ENCODE measurements at places on chromosomes 11 and 22.

DNA sequence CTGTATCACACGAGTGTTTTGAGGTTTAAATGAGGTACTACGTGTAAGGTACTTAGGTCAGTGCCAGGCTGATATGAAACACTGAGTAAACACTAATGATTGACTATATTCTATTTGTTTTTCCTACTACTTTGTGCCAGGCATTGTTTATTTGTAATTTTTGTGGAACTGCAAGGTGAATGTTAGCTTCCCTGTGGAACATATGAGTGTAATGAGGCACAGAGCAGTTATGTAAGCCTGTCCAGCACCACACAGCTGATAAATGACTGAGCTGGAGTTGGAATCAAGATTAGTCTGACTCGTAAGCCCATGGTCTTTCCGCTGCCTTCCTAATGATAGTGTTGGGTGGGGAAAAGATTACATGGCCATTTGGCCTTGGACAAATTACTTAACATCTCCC is 5.9 kb downstream of the SLC37A2 start:
- no peak for DNase-seq

- no peak for DNase-seq
Observed at GRCh38 chr11:124747406-124748099, 4.5 kb downstream of the VSIG2 start.

- no peak for DNase-seq
Observed at GRCh38 chr11:123659311-123659710, 4.9 kb upstream of the SCN3B start.

DNA sequence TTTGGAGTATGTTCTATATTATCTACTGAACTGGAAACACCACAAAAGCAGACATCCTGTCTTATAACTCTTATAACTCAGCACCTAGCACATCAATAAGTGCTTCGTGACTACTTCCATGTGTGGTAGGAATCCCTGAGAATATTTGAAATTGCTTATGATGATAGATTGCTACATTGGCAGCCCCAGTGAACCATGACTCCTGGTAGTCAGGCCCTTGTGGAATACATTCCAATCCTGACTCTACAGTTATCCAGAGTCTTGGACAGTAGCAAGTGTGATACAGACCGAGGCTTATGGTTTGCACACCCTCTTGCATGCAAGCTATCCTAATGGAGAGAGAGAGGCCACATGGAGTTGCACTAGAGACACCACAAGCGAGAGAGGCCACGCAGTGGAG is 59.5 kb upstream of the PHF21A start:
- DNase-seq: no peak

DNA sequence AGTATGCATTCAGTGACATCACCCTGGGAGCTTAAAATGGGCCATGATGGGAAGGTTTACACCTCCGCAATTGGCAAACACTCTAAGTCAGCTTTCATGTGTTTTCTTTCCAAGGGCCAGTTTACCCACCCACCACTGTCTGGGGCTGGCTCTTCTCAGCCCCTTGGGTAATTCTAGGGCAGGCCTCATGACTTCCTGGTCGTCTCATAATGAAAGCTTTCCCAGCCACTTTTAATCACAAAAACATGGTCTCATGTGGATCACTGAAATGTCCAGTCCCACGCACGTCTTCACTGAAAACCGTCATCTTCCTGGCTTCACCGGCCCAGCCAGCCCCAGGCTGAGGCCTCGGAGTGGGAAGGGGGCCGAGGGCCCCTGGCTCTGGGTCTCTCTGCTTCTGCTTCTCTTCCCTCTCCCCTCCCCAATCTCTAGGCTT is 58.5 kb upstream of the ANO1 start:
- DNase-seq: no peak

DNA sequence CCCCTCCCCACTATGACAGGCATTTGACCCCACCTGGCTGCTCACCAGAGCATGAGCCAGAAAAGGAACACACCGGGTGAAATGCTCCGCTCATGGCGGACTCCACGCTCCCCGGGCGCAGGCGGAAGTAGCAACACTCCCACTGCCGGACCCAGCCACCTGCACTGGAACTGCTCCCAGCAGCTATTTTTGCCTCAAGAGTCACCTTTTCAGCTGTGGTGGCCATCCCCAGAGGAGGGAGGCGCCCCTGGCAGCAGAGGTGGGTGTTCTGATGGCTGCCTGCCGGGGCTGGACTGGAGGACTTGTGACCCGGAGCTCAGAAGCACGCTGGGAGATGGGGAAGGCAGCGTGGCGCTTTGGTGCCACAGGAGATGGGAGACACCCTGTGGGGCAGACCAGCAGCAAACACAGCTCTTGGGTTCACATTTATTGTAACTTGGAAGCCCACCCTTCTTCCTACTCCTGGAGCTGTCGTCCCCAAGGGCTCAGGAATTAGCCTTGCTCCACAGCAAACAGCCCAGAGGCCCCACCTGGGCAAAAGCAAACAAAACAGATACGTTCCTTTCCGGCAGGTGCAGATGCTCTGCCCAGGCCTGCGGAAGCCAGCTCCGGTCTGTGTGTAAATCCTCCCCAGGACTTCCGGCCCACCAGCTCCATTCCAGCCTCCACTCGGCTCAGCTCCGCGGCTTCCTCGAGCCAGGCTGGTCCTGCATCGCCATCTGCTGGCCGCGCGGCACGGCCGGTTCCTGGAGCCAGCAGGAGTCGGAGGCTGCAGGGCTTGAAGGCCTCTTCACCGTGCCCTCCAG is 3.7 kb downstream of the RPS19BP1 start:
- DNase-seq: peak; percentile 80

GRCh38 chr11:65871811-65872548 is 620 bp downstream of the EFEMP2 start:
- no peak for DNase-seq

DNA sequence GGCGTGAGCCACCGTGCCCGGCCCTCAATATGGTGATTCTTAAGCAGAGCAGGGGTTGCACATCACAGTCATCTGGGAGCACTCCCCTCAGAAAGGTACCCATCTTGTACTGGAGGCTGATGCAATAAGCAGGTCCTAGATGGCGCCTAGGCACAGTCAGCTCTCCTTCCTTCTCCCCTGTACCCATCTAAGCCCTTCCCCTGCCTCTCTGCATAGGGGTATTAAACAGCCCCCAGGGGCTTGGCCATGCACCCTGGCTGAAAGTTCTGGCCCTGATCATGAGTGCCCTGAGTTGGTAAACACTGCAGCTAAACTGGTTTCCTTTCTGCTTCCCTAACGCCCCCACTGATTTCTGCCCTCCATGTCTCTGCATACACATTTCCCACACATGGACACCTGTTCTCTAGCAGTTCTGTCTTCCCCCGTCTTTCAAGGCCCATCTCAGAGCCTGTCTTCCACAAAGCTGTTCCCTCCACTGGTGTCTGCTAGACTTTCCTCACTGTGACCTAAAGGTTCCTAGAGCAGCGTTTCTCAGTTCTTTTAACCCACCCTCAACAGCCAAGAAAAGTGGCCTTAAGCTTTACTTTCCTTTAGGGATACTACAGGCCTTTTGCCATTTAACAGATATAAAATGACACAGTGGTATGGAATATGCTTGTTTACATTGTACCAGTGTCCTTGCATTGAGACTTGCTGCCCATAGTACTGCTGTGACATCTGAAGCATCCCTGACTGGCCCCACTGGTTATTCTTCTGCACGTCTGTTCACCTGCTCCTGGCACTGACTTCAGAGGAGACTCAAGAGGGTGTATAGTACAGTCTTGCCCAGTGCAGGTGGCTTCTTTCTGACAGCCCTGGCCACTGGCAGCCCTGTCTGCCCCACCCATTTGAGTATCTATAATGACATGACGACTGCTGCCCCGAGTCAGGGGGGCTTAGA is 15.6 kb downstream of the UBE2L3 start:
- no peak for DNase-seq

GRCh38 chr11:69245491-69246345 is 48.2 kb upstream of the MYEOV start:
- no peak for DNase-seq

- DNase-seq: no peak
Observed at GRCh38 chr11:11444027-11444803, 91.2 kb upstream of the CSNK2A3 start.

- no peak for DNase-seq
Observed at GRCh38 chr11:68840661-68841653, 759 bp downstream of the CPT1A start.

DNA sequence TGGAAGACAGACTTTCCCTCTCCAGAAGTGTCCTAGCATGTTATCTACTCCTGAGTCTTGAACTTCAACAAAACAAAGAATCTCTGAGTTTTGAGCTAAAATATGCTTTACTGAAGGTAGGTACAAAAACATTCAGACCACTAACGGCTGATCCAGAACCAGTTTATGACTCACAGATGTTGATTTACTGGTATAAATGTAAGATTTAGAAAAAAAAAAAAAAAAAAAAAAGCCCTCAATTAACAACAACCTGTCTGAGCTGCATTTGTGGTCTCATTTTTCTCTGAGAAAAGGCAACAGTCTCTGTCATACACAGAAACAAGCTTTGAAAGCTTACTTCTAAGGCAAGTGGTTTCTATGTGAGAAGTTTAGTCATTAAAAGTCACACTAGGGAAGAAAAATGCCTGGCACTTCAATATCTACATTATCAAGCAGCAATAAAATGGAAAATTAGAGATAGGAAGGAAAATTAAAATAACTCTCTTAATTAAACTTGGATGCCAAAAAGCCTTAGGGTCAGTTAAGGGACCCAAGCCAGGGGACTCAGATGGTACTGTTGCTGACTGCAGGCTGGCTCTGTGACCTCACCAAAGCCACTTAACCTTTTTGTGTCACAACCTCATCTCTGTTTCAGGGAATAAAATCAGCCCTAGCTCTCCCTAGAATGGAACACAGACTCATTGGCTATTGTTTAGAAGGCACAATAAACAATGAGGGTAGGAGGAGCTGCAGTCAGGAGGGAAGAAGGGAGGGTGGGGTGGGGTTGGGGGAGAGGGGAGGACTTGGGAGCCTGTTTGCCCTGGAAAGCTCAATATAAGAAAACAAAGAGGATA is 61.7 kb downstream of the ETS1 start:
- DNase-seq: no peak

DNA sequence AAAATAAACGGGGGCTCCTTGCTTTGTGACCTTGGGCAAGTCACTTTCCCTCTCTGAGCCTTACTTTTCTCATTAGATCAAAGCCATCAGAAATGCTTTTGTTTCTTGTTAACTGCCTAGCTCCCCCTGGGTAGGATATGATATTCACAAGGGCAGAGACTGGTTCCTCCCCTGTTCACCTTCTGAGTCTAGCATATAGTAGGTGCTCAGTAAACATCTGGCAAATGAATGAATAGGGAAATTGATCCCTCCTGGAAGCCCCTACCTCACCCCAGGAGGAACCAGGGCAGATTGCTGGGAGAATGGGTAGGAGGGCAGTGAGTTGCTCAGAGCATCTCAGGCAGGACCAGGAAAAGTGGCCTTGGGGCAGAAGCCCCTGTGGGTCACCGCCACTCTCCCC is 6.6 kb upstream of the SAC3D1 start:
- no peak for DNase-seq

DNA sequence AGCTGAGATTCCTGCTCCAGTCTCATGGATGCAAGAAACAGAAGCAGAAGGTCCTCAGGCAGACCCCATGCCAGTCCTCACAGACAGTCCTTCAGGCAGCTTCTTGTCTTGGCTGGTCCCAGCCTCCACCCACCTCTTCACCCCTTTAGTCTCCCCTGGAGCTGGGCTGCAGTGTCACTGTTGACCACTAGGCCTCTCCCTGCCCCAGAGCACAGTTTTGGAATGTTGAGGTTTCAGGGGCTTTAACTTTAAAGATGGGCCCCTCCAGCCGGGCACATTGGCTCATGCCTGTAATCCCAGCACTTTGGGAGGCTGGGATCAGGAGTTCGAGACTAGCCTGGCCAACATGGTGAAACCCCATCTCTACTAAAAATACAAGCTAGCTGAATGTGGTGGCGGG is 39.5 kb upstream of the GCAT start:
- no peak for DNase-seq

DNA sequence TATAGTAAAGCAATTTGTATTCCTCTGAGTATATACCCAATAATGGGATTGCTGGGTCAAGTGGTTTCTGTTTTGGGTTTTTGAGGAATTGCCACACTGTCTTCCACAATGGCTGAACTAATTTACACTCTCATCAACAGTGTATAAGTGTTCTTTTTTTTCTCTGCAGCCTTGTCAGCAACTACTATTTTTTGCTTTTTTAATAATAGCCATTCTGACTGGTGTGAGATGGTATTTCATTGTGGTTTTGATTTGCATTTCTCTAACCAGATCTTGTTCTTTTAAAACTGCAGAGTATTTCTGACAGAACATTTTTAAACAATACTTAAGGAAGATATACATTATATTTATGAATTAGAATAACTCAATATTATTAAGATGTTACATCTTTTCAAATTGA is 1140.5 kb upstream of the CNTN5 start:
- no peak for DNase-seq

GRCh38 chr11:96145163-96145585 is 197.8 kb downstream of the MAML2 start:
- no peak for DNase-seq

Measured in stimulated activated CD4-positive, alpha-beta T cell treated with anti-CD3 and anti-CD28 coated beads, TNF-alpha, amount 100 ng/mL, for 48 hours (primary cell).